ENCODE measurements at places on chromosomes 7 and 10. TPM values are rescaled to one million over a fixed set of nuclear protein-coding genes. Genes with fewer than 3 reads are reported as not detected.

DNA sequence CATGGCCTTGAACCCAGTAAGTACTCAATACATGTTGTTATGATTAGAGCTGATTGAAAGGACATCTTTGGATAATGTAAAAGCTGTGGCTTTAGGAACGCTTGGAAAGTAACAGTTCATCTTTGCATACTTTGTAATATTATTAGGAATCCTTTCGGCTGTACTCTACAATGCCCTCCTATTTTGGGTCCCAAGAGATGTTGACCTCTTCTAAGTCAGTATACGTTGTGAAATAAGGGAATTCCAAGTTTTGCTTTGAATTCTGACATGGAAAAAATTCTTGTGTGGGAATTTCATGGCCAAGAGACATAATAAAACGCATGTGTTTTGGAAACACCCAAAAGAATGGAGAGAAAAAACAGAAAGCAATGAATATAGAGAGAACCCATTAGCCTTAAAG, 7.7 kb downstream of the AGR3 start:
- DNase-seq = no peak

The NYAP1 gene
- total RNA-seq = 0.86 TPM

GRCh38 chr10:99681553-99681952, 22.2 kb downstream of the ENTPD7 start:
- no peak for DNase-seq

The FAM237B gene
- not detected for total RNA-seq

GRCh38 chr7:119720541-119720940, 552.4 kb upstream of the KCND2 start:
- DNase-seq = no peak

- no peak for DNase-seq
These were observed 3.1 kb upstream of the AVPI1 start for GRCh38 chr10:97690133-97690532.

DNA sequence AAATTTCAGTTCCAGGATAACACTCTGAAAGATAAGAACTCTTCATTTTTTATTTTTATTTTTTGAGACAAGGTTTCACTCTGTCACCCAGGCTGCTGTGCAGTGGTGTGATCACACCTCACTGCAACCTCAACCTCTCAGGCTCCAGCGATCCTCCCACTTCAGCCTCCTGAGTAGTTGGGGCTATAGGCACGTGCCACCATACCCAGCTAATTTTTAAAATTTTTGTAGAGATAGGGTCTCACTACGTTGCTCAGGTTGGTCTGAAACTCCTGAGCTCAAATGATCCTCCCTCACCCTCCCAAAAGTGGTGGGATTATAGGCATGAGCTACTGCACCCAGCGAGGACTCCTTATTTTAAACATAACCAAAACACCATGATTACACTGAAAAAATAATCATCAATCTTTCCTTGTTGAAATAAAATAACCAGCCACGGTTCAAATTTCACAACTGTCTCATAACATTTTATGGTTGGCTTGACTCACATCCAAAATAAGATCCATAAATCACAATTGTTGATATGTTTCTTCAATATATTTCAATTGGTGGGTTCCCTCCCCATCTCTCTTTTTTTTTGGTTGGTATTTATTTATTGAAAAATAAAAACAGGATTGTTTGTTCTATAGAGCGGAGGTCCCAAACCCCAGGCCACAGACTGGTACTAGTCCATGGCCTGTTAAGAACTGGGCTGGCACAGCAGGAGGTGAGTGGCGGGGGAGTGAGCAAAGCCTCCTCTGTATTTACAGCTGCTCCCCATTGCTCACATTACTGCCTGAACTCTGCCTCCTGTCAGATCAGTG, 60.1 kb upstream of the FAM171A1 start:
- DNase-seq = no peak

DNA sequence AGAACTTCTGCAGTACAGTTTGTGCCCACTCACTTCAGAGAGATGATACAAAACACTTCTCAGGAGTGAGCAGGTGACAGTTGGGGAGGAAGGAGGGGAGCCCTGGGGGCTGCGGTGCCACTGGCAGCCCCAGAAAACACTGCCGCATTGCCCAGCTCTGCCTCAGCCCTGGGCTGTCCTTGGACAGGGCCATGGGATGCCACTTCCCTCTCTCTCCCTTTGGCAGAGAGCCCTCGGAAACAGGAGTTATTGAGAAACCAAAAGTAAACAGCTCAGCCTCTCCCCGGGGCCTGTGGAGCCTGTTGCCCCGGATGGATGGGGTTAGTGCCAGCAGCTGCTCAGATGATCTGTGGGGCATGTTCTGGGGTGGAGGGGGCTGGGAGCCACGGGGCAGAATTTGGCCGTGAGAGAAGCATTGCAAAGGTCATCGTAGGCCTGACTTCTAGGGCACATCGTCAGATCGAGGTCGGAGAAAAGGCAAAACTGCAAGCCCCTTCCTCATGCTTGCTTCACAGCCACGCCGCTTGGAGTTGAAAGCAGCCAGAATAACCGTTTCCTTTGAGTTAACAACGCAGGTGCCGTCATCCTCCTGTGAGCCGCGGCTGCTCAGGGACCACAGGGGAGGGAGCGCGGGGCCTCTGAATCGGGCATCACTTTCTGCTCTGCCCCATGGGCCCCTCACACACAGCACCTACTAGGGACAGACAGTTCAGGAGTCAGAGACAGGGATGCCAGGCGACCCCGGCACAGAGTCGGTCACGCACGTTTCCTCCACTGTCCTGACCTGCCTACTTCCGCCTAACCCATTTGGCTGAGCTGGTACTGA, 256.4 kb downstream of the CAMK1D start:
- peak; percentile 88 for DNase-seq

GRCh38 chr7:104951546-104951945, 62.5 kb upstream of the KMT2E start:
- no peak for DNase-seq

DNA sequence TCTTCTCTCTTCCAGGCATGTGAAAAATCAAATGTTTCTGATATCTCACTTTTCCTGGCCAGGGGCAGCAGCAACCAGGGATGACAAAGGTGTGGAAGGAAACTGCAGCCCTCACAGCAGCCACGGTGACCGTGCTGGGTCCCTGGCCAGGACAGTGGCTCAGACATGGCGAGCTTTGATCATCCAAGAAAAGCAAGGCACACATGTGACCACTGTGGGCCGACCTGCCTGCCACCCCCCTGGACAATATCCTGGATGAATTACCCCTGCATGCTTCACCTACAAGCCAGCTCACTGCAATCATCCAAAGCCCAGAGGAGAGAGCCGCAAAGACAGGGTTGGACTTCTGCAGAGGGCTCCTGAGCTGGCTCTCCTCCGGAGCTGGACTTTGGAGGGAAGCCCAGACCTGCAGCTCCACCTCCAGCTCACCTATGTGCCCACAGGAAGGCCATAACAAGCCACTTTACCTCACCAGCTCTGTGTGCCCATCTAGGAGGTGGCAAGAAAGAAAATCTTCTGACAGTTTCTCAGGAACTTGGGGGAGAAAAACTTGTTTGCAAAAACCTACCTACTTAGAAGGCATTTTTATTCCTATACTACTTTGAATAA, 2.7 kb downstream of the CHST15 start:
- DNase-seq = no peak
